ENCODE measurements at places on chromosomes 11 and 22.

GRCh38 chr11:35717043-35717442 is 54.5 kb downstream of the TRIM44 start:
- no peak for DNase-seq

DNA sequence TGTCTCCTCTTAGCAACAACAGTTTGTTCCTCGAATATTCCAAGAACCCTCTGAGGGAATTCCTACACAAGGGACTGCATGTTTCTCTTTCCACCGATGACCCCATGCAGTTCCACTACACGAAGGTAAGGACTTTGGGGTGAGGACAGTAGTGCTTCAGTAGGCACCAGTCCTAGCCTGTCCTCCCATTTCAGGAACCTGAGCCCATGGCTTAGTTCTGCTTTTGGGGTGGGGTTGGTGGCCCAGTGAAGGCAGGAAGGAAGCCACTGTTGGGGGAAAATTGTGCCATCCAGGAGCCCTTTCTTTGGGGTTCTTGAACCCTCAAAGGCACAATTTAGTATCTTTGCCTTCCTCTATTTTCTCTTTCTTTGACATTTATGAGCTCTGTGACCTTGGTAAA is 38.2 kb downstream of the RNF141 start:
- DNase-seq: no peak

GRCh38 chr22:47781024-47781423 is 1018.6 kb downstream of the TBC1D22A start:
- no peak for DNase-seq

- no peak for DNase-seq
Measured at GRCh38 chr11:70769106-70769505, 370.8 kb downstream of the CTTN start.

DNA sequence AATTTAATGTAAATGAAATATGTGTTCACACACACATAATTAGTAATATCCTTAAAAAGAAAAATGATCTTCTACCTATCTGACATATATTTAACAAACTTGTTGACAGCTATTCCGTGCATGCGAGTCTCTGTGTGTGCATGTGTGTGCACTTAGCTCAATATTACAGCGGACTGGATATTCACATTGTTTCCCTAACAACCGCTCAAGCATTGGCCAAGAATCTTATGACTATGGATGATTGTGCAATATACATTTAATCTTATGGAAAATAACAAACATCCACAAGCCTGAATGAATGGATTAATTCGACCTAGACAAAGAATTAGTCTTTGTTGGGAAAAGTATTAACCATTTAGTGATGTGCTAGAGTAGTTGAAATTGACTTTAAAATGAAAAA is 1078.6 kb downstream of the LRRC4C start:
- DNase-seq: no peak

- no peak for DNase-seq
Measured at GRCh38 chr11:35783809-35784208, 121.2 kb downstream of the TRIM44 start.

DNA sequence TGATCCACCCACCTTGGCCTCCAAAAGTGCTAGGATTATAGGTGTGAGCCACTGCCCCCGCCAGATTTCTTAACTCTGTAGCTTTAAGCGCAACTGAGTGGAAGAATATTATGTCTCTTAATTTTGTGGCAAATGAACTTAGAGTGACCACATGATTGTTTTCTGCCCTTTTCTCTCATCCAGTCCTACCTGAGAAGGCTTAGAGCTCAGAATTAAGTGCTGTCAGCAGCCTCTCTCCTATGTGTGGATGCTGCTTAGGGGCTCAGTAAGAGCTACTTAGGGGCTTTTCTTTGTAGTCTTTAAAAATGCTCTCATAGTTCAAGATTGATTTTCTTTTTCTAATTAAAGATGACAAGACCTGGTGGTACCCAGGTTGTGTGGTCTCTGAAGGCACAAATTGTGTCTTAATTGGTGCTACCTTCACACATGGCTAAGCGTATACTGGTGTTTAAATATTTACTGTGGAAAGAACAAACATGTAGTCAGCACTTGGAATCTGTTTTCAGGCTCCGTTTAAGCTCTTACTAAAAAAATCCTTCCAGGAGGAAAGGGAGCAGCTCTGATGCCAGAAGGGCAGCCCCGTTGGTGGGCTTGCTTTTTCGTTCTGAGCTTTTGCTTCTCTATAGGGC is 59.3 kb downstream of the DEPDC5 start:
- DNase-seq: no peak

DNA sequence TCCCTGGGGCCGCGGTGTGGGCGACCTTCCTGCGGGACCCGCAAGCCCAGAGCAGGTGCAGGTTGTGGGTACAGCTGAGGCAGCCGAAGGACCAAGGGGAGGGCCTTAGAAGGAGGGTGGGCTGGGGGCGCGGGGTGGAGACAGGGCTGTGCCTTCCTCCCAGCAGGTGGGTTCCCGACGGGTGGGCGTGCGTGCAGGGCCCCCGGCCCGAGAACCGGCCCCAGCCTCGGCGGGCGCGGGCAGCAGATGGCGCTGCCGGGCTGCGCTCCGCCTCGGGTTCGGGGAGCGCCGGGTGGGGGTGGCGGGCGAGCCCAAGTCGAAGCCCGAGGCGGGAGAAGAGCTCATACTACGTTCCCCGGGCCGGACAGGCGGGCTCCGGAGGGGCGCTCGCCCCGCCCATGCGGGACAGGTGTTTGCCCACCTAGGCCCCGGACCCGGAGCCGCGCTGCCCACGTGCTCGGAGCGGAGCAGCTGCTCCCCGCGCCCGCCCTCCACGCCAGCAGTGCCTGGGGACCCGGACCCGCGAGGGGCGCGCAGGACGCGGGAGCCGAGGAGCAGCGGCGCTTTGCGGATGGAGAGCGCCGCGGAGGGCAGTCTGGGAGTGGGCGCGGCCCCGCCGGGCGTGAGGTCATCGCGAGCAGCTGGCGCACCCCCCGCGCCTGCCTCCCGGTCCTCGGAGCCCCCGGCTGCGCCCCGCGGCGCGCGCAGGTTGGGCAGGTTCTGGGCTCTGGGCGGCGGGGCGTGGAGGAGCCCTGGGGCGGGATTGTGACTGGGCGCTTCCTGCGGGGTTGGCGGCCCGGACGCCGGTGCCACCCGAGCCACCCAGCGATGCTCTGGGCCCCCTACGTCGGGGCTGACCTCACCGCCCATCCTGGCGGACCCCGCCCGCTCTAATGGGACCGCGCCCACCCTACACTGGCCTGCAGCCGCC is 25.3 kb downstream of the DUSP8 start:
- no peak for DNase-seq

GRCh38 chr11:3964935-3965604 is 109.6 kb downstream of the STIM1 start:
- no peak for DNase-seq

GRCh38 chr22:28909375-28909774 is 26.0 kb downstream of the ZNRF3 start:
- DNase-seq: no peak

- DNase-seq: no peak
Measured at GRCh38 chr11:126890561-126890960, 110.0 kb downstream of the KIRREL3 start.

GRCh38 chr22:42773167-42773566 is 52.5 kb upstream of the A4GALT start:
- no peak for DNase-seq

DNA sequence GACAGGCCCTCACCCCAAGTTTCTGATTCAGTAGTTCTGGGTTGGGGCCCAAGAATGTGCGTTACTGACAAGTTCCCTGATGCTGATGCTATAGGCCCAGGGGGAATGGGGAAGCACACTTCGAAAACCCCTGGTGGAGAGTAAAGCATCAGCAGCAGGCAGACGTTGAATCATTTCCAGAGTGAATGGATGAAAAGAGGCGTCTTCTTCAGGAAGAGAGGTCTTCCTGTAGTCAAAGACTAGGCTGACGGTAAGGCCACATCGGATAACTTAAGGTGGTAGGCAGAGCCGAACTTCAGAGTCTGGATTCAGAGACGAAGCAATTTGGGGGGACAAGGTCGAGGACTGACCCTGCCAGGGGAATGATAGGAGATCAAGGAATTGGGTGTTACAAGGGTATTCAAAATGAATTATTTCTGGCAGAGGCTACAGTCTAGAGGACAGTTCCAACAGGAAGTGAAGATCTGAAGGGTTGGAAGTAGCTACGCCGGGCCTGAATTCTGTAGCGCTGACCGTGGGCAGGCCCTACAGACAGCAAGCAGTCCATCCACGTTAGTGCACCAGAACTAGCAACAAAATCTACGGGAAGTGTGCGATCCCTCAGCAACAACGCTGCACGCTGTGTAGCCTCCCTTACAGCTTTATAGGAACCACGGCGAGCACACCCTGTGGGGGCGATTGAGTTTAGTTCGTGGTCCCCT is 862 bp upstream of the CENATAC start:
- no peak for DNase-seq

- no peak for DNase-seq
Measured at GRCh38 chr22:41230401-41230785, 10.3 kb downstream of the CHADL start.

- DNase-seq: no peak
Measured at GRCh38 chr11:110077346-110077745, 15.8 kb upstream of the ZC3H12C start.

All from stimulated activated CD4-positive, alpha-beta T cell treated with anti-CD3 and anti-CD28 coated beads, TNF-alpha, amount 100 ng/mL, for 1 hour (primary cell).